ENCODE measurements at places on chromosomes 13 and 19. TPM values are rescaled to one million over a fixed set of nuclear protein-coding genes. Genes with fewer than 3 reads are reported as not detected.

Gene CNFN
- total RNA-seq = 12.6 TPM

- DNase-seq = no peak
Measured at GRCh38 chr19:8455018-8455417, 10.2 kb downstream of the HNRNPM start.

- no peak for DNase-seq
Measured at GRCh38 chr13:97239306-97239705, 17.2 kb downstream of the MBNL2 start.

DNA sequence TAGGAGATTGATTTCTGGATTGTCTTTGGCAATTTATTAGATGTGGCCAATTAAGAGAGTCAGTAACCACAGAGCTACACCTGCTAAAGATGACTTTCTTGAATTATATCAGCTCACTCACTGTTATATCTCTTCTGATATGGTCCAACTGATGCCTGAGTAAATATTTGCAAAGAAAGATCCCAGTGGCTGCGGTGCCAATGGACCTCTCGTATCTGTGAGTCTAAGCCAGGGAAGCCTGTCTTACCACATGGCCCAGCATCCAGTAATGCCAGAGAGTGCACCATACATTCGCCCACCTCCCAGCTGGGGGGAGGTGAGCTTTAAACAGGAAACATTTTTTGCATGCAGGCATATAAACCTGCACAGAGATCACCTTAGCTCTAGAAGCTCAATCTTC, 82.7 kb upstream of the SLC15A1 start:
- DNase-seq = no peak

Gene ADGRE3
- total RNA-seq = not detected

- DNase-seq = no peak
Measured at GRCh38 chr13:67367399-67367798, 137.3 kb upstream of the PCDH9 start.

- no peak for DNase-seq
Measured at GRCh38 chr13:105452895-105453294, 1082.6 kb downstream of the EFNB2 start.
